ENCODE measurements at places on chromosomes 3 and 15.

GRCh38 chr3:190321789-190322603 lies at the start of gene CLDN1:
TSS of gene CLDN1 (minus strand) at chr3:190322446. CDS start at chr3:190322206, 240 bp downstream.
- DNase-seq: no peak

DNA sequence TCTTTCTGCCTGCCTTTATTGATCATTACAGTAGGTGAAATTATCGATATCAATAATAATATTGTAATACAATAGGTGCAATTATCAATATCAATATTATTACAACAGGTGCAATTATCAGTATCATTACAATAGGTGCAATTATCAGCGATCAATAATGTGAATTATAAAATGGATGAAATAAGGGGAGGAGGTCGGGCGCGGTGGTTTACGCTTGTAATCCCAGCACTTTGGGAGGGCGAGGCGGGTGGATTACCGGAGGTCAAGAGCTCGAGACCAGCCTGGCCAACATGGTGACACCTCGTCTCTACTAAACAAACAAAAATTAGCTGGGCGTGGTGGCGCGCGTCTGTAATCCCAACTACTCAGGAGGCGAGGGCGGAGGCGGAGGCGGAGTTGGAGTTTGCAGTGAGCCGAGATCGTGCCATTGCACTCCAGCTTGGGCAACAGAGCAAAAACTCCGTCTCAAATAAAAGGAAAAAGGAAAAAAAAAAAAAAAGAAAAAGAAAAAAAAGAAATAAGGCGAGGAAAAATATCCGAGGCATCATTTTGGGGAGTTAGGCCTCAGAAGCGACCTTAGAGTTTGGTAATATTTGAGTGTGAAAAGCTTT lies 611 bp upstream of the BNIP2 start:
- peak; percentile 97 for DNase-seq

DNA sequence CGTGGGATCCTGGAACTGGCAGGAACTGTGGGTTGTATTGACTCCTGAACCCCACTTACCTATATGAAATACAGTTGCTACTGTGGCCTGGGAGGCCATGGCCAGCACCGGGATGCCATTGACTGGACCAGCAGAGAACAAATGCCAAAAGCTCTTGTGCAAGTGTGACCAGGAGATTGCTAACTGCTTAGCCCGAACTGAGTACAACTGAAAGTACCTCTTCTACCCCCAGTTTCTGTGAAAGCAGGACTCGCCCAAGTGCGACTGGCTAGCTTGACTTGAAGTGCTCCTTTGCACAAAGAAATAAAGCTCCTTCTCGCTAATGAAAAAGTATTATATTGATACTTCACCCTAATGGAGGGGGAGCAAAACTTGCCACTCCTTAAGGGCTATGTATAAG lies 101.3 kb upstream of the ATP11B start:
- no peak for DNase-seq

DNA sequence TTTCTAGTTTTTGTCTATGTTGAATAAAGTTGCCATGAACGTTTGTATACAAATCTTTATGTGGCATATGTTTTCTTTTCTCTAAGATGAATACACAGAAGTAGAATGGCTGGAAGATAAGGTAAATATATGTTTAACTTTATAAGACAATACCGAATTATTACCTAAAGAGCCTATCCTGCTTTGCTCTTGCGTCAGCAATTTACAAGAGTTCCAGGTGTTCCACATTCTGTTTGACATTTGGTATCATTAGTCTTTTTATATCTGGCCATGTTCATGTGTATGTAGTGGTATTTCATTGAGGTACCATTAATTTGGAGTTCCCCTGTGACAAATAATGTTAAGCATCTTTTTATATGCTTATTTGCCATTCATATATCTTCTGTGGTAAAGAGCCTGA lies 74.1 kb upstream of the TRIM42 start:
- no peak for DNase-seq

- DNase-seq: no peak
These were observed 61.0 kb upstream of the ST3GAL6 start for GRCh38 chr3:98702166-98702565.

Measured in esophagus muscularis mucosa (tissue), 4 donors.